Smooth muscle cell of the pulmonary artery (primary cell): ENCODE measurements at places on chromosomes 4 and X. TPM values are rescaled to one million over a fixed set of nuclear protein-coding genes. Genes with fewer than 3 reads are reported as not detected.

Gene NAT8L
- 0.13 and 0.76 TPM in 2 replicates for total RNA-seq

Gene CXCL13
- total RNA-seq = not detected in 2 replicates

Gene TLR8
- total RNA-seq = not detected in 2 replicates

Gene PF4V1
- 2.1 and 4.2 TPM in 2 replicates for total RNA-seq

Gene ITIH6
- not detected in 2 replicates for total RNA-seq

Gene PLXNB3
- total RNA-seq = 15.2 and 19.4 TPM in 2 replicates

Gene VCX3B
- total RNA-seq = not detected in 2 replicates

Gene VCX2
- total RNA-seq = not detected in 2 replicates

Gene SLIT2
- 15.1 and 27.6 TPM in 2 replicates for total RNA-seq

Gene PRICKLE3
- 8.6 and 15.0 TPM in 2 replicates for total RNA-seq

Gene ARR3
- total RNA-seq = not detected in 2 replicates

Gene GRK4
- total RNA-seq = 5.7 and 6.8 TPM in 2 replicates

Gene XK
- 0.13 TPM in 2 replicates for total RNA-seq

Gene GIMD1
- not detected in 2 replicates for total RNA-seq

Gene BCAP31
- total RNA-seq = 168 and 187 TPM in 2 replicates

Gene SPACA5
- not detected in 2 replicates for total RNA-seq

Gene HSD17B13
- 0.13 TPM in 2 replicates for total RNA-seq

Gene RAB33A
- total RNA-seq = 5.1 and 9.0 TPM in 2 replicates

Gene SHROOM4
- 2.5 and 4.3 TPM in 2 replicates for total RNA-seq

Gene TGIF2LX
- total RNA-seq = not detected in 2 replicates

Gene FGF13
- total RNA-seq = 0.13 and 0.86 TPM in 2 replicates

Gene CT45A3
- total RNA-seq = not detected in 2 replicates

Gene TRMT10A
- total RNA-seq = 5.8 and 7.4 TPM in 2 replicates

Gene TMSB15C
- 1.3 and 1.7 TPM in 2 replicates for total RNA-seq

Gene GAGE12E
- total RNA-seq = not detected in 2 replicates
